ENCODE measurements at places on chromosomes 3 and 15. TPM values are rescaled to one million over a fixed set of nuclear protein-coding genes. Genes with fewer than 3 reads are reported as not detected.

Gene GOLGA8R
- total RNA-seq = 24.6 TPM

Gene SLC24A5
- total RNA-seq = not detected

Gene CAPN3
- total RNA-seq = 6.8 TPM

Gene GHSR
- not detected for total RNA-seq

Gene CCDC51
- total RNA-seq = 15.4 TPM

Gene P2RY14
- 3.2 TPM for total RNA-seq

Gene SPATA12
- not detected for total RNA-seq

Gene GOLGA6L7
- not detected for total RNA-seq

- DNase-seq = no peak
Measured at GRCh38 chr3:122730240-122730639, 49.6 kb downstream of the PARP14 start.

- no peak for DNase-seq
Measured at GRCh38 chr15:41304149-41304770, 28.1 kb downstream of the OIP5 start.

GRCh38 chr15:100131321-100132224, 210.2 kb downstream of the ADAMTS17 start:
- peak; percentile 52 for DNase-seq

DNA sequence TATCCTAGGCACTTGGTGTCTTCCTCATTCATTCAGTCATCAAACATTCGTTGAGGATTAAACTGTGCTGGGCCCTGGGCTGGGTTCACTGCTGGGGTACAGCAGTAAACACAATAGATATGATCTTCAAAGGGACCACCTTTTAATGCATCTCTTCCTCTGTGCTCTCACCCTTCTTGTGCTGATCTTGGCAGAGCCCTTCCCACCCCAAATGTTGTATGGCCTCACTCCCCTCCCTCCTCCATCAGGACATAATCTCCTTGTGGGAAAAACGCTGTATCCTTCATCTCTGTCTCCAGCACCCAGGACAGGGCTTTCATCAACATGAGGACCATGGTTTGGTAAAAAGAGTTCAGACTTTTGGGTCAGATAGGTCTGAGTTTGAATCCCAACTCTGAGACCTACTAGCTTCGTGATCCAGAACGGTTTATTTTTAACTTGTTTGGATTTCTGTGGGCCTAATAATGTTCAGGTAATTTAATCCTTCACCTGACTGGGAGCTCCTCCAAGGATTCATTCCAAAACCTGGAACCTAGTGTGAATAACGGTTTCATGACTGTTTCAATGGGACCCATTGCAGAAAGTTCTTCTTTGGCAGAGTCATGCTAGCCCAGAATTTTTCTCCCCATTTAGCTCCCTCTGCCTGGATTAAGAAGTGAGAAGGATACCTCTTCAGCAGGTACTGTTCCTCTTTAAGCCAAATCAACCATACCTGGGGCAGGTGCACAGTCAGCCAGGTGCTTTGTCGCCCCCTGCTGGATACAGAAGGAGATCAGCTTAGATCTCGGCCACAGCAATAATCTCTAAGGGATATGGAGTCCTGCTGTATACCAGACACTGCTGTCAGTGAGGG, 5.2 kb upstream of the WNT7A start:
- peak; percentile 72 for DNase-seq

GRCh38 chr15:50066666-50067065, 52.4 kb downstream of the ATP8B4 start:
- DNase-seq = no peak

- DNase-seq = no peak
Measured at GRCh38 chr15:29302871-29303270, 33.2 kb upstream of the NSMCE3 start.

DNA sequence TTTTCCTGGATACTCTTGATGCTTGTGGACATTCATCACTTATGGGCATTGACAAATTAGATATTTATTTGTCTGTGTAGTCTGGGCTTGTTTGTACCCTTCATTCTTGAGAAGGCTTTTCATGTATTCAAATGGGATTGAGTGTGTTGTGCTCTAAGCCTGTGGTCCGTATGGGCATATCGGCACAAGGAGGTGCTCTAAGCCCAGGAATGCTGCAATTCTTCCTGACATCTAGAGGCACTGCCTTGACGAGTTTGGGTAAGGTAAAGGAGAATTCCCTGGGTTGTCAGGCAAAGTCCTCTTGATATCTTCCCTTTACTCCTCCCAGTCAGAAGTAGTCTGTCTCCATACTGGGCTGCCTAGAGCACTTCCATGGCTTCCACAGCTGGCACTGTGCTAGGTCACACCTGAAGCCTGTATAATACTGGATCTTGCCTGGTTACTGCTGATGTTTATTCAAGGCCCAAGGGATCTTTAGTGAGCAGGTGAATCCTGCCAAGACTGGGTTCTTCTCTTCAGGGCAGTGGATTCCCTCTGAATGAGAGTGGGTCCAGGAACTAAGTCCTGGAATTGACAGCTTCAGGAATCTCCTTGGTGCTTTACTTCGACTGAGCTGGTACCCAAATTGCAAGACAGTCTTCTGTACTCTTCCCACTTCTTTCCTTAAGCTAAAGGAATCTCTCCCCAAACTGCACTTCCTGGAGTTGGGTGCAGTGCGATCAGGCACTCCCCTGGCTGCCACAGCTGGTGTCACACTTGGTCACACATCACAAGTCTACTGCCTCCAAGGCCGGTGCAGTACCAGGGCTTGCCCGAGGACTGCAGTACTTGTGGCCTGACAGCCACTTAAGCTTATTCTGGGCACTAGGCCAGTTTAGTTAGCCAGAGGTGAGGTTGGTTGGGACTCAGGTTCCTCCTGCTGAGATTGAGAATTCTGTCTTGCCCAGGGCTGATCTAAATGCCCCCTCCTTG, 46.0 kb downstream of the GALK2 start:
- peak; percentile 96 for DNase-seq

DNA sequence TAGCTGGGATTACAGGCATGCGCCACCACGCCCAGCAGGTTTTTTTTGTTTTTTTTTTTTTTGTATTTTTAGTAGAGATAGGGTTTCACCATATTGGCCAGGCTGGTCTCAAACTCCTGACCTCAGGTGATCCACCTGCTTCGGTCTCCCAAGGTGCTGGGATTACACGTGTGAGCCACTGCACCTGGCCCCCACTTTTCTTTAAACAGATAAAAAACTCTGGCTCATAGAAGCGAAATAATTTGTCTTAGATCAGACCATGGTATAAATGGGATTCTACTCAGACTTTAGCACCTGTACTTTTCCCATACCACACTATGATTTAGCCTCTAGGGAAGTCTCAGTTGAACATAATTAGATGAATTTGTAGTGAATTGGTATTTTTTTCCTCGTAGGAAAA, 182.4 kb downstream of the AKAP13 start:
- DNase-seq = no peak

DNA sequence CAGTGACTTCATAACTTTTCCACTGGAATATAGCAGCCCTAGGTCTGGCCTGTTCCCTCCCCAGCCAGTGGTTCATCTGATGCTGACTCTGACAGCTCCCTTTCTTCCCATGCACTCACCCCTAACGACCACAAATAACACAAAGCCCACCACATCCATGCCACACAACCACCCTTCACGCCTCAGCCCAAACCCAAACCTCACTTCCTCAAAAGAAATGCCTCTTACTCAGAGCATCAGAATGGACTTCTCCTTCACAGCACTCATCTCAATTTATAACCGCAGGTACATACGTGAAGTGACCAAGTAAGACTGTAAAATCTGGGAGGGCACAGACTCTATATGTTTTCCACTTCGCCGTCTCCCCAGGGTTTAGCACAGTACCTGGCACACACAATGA, 1.1 kb downstream of the RBSN start:
- DNase-seq = no peak

DNA sequence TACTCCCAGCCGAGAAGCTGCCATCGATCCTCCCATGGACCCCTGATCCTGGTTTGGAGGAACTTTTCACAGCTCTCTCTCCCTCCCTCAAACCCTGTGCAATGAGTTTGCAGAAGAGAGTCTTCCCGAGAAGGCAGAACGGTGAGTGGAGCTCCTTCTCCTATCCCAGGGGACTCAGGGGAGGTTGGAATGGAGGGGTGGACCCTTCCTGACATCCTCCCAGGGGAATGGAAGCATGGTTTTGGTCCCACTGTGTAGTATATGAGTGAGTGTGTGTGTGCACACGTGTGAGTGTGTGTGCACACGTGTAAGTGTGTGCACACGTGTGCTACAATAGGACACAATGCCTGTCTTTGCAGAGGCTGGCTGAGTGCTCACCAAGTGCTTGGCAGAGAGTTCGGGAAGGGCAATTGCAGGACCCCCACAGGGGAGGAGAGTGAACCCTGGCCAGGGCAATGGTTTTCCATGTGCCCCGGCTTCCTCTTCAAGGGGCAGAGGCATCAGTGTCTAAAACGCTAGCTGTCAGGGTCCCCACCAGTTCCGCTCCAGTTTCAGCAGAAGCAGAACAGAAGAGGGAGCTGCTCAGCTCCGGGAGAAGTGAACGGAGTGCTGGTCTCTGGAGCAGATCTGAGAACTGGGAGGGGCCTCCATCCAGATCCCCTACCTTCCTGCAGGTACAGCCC, 13.8 kb upstream of the IL16 start:
- DNase-seq = peak; percentile 33

DNA sequence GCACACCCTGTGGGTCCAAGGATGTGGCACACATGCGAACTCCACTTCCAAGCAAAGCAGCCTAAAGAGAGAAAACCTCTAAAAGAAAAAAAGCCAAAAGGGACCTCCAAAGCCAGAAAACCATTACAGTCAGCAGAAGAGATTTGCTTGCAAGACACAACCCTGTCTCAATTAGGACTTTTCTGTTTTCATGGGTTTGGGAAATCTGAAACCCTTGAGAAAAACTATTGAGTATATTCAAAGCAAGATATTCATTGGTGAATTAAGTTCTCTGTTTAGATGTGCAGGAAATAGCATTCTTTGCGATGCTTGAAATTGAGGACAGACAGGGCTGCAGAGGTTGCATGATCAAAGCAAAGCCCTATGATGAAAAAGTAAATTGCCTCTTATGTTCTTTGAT, 10.2 kb upstream of the LDHAL6B start:
- DNase-seq = no peak

- peak; percentile 84 for DNase-seq
Measured at GRCh38 chr15:28094732-28095521, 4.2 kb downstream of the OCA2 start.

GRCh38 chr3:120864541-120864940, 43.5 kb upstream of the STXBP5L start:
- no peak for DNase-seq

GRCh38 chr15:90868261-90868689, at the start of gene FURIN:
FURIN (plus strand) TSS chr15:90868588; CDS start chr15:90875741, 7,153 bp downstream.
- peak; percentile 67 for DNase-seq

DNA sequence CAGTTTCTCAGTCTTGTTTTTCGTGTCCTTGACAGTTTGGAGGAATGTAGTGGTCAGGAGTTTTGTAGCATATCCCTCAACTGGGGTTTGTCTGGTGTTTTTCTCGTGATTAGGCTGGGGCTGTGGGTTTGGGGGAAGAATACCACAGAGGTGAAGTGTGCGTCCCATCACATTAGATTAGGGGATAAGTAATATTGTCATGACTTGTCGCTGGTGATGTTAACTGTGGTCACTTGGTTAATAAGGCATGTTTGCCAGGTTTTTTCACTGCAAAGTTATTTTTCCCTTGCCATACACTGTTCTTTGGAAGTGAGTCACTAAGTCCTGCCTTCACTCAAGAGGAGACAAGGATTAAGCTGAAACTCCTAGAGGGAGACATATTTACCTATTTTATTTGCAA, 39.1 kb downstream of the PAK2 start:
- no peak for DNase-seq

DNA sequence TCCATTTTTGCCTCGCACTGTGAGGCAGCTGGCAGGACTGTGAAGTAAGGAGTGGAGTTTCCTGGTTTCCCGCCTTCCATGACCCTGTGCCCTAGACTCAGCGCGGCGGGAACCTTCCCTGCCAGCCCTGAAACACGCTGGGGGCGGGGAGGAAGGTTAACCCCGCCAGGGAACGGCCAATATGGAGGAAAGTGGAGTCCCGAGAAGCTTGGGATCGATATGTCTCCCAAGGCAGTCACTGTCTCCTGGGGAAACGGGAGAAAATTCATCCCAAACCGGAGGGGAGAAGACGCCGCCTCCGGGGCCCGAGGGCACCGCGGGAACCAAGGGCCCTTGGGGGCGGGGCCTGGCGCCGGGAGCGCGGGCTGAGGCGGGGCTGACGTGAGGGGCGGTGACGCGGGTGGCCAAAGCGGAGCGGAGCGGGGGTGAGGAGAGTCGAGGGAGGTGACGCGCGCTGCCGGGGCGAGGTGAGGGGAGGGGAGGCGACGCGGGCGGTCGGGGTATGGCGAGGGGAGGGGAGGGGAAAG, at the start of gene HMCES:
Gene HMCES, plus strand, starts transcription at position 432 of the 527 bp plus-strand sequence. CDS start 863 bp downstream, outside the sequence.
- DNase-seq = peak; percentile 93

GRCh38 chr15:38611228-38611627, 46.6 kb upstream of the RASGRP1 start:
- DNase-seq = no peak

GRCh38 chr15:67161412-67161811, 93.0 kb downstream of the AAGAB start:
- no peak for DNase-seq

- peak; percentile 30 for DNase-seq
Measured at GRCh38 chr3:129439226-129439816, 427 bp downstream of the MBD4 start.

DNA sequence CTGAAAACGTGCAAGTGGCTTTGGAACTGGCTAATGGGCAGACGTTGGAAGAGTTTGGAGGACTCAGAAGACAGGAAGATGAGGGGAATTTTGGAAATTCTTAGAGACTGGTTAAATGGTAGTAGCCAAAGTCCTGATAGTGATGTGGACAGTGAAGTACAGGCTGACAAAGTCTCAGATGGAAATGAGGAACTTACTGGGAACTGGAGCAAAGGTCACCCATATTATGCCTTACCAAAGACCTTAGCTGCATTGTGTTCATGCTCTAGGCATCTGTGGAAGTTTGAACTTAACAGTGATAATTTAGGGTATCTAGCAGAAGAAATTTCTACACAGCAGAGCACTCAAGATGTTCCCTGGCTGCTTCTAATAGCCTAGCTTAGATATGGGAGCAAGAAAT, 28.6 kb upstream of the SERPINI2 start:
- DNase-seq = no peak

DNA sequence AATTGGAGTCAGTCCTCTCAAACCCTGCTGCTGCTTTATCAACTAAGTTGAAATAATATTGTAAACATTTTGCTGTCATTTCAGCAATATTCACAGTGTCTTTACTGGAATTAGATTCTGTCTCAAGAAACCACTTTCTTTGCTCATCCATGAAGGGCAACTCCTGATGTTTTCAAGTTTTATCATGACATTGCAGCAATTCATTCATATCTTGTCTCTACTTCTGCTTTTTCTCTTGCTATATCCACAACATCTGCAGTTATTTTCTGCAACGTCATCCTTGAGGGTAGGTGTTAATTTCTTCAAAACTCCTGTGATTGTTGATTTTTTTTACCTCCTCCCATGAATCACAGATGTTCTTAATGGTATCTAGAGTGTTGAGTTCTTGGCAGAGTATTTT, 181.6 kb downstream of the EPHA6 start:
- DNase-seq = no peak

Data from thyroid gland (tissue), 4 donors.